Amniotic epithelial cell (primary cell): ENCODE measurements at places on chromosomes 13 and 19.

DNA sequence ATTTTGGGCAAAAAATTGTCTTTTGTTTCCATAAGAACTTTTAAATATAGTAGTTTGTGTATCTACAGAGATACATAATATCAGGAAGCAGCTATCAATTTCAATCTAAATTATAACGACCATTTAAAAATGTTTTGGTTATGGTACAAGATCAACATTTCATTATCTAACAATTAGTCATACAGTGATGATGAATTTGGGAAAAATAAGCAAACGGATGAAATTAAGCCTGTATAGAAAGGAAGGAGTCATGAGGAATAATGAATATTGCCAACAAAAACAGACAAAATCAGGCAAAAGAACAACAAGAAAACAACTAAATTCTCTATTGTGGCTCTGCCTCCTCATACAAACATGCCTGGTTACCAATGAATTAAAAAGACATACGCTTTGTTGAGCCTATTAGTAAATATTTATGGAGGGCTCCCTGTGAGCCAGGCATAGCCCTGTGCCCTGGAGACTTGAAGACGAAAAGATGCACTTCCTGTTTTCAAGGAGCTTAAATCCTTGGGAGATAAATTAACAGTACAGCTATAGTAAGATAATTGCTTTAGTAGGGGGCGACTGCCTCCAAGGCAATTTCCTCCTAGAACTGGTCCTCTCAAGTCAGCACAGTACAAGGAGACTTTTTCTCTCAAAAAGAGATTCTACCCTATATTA lies 73.0 kb downstream of the NALCN start:
- peak; percentile 8 for DNase-seq

- no peak for DNase-seq
Observed at GRCh38 chr13:25874907-25875306, 176.9 kb downstream of the SHISA2 start.

DNA sequence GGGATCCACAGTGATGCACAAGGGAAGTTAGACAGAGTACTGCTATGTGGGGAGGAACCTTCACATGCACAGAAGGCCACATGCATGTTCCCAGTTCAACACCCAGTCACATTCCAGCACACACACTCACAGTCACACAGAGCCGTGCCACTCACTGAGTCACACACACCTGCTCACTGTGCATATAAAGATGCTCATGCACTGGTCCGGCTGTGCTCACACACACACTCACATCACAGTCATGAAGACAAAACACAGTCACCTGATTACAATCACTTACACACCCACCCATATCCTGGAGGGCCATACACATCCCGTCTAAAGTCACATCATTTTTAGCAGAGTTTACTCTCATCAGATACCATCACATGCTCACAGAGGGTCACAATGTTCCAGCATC lies 478 bp downstream of the CLC start:
- no peak for DNase-seq

DNA sequence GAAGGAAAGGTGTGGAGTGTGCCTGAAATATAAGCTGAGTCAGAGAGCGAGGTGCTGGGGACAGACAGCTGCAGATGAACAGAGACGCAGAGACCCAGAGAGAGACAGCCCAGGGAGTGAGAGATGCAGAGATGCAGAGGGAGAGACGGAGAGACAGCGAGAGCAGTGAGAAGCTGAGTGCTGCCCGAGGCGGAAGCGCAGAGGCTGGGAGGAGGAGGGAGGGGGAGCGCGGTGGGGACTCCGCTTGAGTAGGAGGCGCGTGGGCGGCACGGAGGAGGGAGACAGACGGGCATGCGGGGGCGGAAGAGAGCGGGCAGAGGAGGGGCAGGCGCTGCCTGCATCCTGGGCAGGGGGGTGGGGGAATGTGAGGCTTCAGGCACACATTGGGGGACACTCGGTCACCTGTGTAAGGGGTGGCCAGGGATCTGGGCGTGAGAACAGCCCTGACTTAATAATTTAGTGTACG lies 25.7 kb downstream of the SLC8A2 start:
- DNase-seq, result peak; percentile 51

GRCh38 chr19:38028913-38029510 lies 122.0 kb downstream of the SIPA1L3 start:
- no peak for DNase-seq

GRCh38 chr13:41352935-41353840 lies 42.1 kb downstream of the NAA16 start:
- DNase-seq, result peak; percentile 65

DNA sequence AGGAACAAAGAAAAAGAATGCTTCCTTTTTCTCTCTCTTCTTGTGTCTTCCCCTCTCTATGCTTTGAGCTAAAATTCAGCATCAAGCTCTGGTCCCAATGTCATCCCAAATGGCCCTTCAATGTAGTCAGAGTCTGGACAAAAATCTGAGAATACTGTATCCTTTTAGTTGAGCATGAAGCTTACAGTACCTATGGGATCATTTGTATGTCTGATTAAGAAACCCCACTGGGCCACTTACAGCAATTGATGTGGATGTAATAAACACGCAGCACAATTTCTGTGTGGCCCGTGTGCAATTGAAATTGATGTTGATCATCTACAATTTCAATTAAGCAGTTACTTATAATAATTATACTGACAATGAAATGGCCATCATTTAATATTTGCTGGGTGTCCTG lies 188.9 kb upstream of the RNF113B start:
- DNase-seq, result no peak

- DNase-seq, result no peak
Observed at GRCh38 chr19:33396701-33397535, 23.4 kb downstream of the CEBPG start.

DNA sequence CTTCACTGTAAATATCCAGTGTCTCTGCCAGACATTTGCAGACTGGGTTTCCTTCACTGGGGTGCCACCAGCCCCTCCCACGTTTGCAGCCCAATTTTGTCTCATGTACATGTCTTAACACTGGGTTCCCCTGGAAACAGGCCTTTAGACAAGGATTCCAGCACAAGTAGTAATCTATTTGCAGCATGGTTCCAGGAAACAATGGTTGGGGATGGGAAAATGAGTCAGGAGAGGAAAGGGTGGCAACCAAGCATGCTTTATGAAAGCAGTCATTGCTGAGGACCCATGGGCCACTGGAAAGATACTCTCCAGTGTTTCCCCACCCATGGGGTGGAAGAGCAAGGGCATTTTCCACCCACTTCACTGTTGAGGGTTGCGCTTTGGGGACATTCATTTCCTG lies 53.6 kb upstream of the FARP1 start:
- no peak for DNase-seq

DNA sequence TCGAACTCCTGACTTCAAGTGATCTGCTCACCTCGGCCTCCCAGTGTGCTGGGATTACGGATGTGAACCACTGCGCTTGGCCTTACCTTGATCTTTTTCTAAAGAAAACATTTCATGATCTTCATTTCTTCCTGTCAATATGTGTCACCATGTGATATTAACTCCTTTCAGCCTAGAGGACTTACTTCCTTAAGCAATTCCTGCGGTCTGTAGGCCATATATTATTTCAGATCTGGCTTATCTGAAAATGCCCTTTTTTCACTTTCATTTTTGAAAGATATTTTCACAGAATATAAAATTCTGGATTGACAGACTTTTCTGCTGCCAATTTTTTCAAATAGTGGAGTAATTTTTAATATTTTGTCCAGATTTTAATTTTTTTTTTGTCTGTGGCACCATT lies 2.0 kb upstream of the GPR32 start:
- no peak for DNase-seq

DNA sequence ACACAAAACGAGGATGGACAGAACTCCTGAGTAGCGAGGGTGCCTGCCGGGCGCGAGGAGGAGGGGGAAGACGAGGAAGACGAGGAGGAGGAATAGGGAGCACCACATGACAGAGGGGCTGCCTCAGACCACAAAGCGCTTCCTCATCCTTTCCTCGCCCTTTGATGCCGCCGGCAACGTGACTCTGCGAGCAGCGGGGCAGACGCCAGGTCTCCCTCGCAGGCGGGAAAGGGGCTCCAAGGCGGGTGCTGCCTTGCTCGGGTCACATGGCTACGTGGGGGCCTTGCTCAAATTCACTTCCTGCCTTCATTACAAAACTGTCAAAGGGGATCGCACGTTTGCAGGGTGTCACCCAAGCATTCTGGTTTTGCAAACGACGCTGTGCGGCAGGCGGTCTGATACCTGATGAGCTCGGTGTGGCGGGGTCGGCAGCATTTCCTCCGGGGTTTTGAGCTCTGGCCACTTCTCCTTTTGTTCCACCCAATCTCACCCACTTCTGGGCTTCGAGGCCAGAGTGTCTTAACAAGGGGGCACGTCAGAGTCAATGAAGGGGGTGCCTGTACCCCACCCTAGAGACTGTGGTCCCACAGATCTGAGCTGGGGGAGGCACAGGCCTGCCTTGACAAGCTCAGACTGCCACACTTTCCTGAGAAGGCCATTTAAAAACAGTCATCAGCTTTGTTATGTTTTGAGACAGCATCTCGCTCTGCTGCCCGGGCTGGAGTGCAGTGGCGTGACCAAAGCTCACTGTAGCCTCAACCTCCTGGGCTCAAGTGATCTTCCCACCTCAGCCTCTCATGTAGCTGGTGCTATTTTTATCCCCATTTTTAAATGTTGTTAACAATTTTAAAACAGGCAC lies 14.9 kb downstream of the MAP2K2 start:
- no peak for DNase-seq

- peak; percentile 44 for DNase-seq
Observed at GRCh38 chr13:110228936-110229904, 77.7 kb downstream of the COL4A1 start.

- DNase-seq, result no peak
Observed at GRCh38 chr19:13707915-13708314, 56.4 kb upstream of the MRI1 start.

DNA sequence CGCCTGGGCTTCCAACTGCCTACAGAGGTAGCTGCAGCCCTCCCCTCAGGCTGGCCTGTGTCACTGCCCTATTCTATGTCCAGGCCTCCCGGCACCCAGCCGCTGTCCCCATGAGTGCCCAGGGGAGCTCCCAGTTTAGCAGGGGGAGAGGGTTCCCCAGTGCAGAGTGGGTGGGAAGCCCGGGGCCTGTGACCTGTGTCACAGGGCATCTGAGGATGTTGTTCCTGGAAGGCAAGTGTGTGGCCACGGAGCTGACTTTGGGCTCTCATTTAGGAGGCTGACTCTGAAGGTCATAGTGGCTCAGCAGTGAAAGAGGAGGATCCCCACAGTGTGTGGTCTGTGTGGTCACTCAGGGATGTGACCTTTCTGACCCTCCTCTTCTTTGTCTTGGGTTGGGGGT lies 25.1 kb downstream of the PPP1R37 start:
- DNase-seq, result no peak

- DNase-seq, result no peak
Observed at GRCh38 chr19:7636317-7636690, 606 bp upstream of the STXBP2 start.

- DNase-seq, result no peak
Observed at GRCh38 chr13:44474122-44474910, 100.7 kb downstream of the SERP2 start.

DNA sequence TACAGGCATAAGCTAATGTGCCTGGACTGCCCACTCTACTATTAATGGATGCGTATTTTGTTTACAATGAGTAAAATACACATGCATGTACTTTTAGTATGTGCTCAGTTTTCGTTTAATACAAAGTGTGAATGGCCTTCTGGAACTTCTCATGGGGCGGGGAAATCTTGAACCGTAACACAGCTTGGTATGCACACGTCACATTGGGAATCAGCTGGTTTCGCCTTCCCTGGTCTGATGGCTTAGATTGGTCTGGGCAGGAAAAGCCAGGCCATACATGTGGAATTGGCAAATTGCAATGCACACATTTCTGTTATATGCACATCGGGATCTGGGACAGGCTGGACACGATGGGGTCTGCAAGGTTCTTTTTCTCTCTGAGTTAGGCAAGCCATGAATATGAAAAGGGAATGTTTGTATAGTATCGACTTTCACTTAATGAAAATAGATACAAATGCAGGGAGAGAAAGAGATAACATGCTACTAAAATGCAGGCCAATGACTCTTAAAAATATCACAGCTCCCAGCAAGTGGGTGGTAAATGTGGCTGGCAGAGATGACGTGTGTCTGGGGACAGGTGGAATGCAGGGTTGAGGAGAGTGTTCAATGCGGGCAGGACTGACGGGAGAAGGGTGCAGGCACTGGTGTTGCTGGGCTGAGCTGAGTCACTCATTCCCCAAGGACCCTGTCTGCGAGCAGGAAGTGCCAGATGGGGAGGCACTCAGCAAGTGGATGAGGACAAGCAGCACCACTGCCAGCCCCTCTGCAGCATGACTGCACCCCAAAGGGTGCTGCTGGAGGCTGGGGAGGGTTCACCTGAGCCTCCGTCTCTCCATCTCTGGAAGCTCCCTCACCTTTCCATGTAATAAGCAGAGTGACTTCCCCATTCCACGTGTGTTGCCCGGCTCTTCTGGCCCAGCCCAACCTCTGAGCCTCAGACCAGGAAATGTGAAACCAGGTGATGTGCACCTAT lies 204.0 kb upstream of the GPR12 start:
- peak; percentile 65 for DNase-seq

- peak; percentile 47 for DNase-seq
Observed at GRCh38 chr13:74891610-74892009, 590.4 kb downstream of the TBC1D4 start.

GRCh38 chr19:13029893-13030292 lies 34.6 kb downstream of the NFIX start:
- no peak for DNase-seq

- peak; percentile 33 for DNase-seq
Observed at GRCh38 chr13:27151798-27152599, 19.6 kb downstream of the USP12 start.

- no peak for DNase-seq
Observed at GRCh38 chr19:6947745-6948144, 60.4 kb downstream of the ADGRE1 start.

DNA sequence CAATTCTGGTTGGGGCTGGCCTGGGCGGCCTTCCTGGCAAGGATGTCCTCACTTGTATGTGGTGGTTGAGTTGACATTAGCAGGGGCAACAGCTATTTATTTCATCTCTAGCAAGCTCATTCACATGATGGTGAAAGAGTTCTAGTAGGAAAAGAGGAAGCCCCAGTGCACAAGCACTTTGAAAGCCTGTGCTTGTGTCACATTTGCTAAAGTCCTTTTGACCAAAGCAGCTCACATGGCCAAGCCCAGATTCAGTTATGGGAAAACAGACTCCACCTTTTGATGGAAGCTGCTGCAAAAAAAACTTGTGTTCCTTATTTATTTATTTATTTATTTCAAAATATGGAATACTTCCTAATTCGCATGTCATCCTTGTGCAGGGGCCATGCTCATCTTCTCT lies 17.2 kb downstream of the GTF2F2 start:
- DNase-seq, result no peak

- peak; percentile 88 for DNase-seq
Observed at GRCh38 chr19:33293255-33294057, 8.9 kb downstream of the CEBPA start.

GRCh38 chr13:110617321-110618072 lies 2.2 kb downstream of the NAXD start:
- peak; percentile 90 for DNase-seq

DNA sequence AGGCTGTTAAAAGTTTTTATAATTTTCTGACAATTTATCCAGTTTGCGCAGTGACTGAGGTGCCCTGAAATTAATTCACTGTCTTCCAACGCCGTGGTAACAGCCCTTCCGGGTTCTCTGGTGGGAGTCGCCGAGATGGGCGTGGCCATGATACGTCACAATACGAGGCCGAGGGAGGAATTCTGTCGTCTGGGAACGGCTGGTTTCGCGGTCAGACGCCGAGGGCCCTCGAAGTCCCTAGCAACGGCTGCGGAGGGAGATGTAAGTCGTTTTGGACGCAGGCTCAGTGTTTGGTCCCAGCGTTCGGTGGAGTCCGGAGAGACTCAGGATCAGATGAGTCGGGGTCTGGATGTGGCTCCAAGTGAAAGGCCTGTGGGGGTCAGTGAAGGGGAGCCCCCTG lies 21.7 kb downstream of the ZNF613 start:
- no peak for DNase-seq
